ENCODE measurements at places on chromosomes 4 and X.

DNA sequence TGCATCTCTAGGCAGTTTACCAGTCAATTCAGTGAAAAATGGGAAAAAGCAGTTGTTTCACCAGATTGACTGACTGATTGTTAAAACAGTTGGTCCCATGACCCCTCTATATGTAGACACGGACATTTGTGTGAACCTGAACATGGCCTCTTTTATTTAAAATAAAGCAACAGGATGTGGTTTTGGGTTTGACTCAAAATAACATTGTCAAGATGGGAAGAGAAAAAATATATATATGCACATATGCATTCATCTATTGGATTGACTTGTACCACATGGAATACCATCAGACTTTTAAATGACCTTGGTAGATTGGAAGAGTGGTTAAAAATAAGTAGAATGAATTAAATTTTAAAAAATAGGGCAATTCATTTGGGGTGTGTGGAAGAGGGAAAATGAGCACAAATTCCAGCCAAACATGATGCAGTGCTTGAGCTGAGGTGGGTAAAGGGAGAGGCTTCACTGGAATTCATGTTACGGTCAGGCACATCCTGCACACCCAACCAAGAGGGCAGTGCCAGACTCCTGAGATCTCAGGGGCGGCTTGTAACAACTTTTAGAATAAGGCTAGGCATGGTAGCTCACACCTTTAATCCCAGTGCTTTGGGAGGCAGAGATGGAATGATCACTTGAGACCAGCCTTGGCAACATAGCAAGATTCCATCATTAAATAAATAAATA is 560.7 kb upstream of the TENM3 start:
- DNase-seq = no peak

DNA sequence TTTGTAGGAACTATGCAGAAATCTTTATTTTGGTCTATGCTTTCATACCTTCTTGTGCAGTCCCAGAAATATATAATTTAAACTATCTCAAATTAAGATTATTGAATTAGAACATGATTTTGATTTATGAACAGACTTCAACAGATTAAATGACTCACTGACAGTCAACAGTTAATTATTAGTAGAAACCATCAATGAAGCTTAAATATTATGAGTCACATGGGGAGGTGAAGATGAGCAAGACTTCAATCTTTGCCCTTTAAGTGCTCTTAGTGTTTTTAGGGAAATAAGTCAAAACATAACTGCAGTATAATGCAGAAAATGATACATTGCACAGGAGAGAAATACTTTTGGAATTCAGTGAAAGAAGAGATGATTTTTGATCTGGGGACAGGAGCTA is 81.5 kb upstream of the BMP3 start:
- no peak for DNase-seq

GRCh38 chr4:3354455-3354811 is 61.6 kb downstream of the RGS12 start:
- no peak for DNase-seq

- no peak for DNase-seq
Observed at GRCh38 chr4:119597377-119597776, 31.2 kb downstream of the PDE5A start.

DNA sequence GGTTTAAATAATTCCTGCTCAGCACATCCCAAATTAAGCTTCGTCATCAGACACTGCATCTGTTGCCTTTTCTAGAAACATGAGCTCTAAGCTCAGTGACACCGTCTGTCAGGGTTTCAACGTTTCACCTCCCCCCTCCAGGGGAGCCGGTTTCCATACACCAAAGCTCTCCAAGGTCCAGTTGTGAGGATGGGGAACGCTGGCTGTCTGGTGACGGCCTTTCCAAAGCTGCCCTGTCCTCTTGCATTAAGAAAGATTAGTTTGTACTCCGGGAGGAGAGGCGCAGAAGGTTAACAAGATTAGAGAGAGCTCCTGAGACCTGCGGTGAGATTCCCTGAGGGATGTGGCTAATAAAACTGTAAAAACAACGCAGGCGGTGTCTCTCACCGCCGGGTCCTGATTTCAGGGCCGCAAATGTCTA is 43.2 kb downstream of the ASMT start:
- no peak for DNase-seq

DNA sequence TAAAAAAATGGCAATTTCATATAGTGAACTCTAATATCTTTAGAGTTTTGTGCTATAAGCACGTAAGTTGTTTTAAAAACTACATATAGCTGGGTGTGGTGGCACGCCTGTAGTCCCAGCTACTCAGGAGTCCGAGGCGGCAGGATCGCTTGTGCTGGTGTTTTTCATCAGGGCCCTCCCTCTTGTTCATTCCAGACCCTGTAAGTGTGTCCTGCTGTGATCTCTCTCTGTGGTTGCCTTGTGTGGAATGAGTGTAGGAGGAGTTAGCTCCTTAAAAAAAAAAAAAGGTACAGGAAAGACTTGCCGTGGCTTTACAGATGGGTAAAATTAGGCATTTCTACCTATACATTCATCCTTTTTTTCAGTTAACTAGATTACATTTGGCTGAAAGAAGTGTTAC is 35.4 kb downstream of the RBBP7 start:
- DNase-seq = no peak

DNA sequence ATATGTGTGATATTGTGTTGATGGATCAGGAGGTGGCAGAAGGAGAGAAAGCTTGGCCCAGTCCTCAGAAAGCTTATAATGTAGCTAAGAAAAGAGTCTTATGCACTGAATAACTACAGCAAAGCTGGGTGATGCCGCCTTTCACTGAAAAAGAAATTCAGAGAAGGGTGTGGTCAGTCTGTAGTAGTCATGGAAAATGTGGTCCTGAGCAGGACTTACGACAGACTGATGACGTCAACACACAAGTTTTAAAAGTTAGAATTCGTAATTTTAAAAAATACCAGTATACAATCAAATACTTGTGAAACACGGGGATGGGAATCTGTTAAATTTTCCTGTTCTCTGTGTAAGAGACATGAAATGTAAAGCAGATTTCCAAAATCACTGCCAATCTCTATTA is 87.0 kb upstream of the RAPGEF2 start:
- DNase-seq = no peak

GRCh38 chrX:127025013-127025412 is 205.5 kb downstream of the PRR32 start:
- DNase-seq = no peak

DNA sequence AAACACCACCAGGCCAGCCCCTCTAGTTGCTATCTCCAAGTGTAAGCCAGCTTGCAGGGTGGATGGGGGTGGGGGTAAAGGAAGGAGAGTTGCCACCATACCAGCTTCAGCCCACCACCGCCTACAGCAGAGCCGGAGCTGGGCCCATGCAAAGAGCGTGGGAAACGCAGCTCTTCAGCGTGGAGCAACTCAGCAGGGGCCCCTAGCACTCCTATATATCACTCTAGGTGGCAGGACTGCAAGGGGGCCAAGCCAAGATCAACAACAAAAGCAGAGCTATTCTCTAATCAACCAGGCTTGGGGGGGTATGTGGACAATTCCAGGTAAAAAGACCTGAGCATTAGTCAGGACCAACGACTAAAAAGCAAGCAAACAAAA is 35.5 kb upstream of the IQSEC2 start:
- no peak for DNase-seq

GRCh38 chrX:13198056-13198761 is 121.6 kb downstream of the ATXN3L start:
- DNase-seq = no peak

DNA sequence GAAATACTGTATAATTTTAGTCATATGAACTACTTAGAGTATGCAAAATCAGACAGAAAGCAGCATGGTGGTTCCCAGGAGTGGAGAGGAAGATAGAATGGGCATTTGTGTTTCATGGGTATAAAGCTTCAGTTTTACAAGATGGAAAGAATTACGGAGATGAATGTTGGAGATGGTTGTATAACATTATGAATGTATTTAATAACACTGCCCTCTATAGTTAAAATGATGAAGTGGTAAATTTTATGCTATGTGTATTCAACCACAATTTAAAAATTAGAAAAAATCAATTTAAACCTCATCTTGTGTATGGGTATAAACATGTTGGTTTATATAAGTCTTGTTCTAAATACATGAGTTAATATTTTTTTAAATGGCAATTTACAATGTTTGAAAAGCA is 521.1 kb downstream of the FSTL5 start:
- no peak for DNase-seq

GRCh38 chr4:101259876-101260275 is 87.5 kb downstream of the PPP3CA start:
- no peak for DNase-seq

- DNase-seq = no peak
Observed at GRCh38 chr4:2276581-2277325, 14.8 kb upstream of the MXD4 start.

GRCh38 chr4:30620711-30621110 is 99.5 kb upstream of the PCDH7 start:
- no peak for DNase-seq

DNA sequence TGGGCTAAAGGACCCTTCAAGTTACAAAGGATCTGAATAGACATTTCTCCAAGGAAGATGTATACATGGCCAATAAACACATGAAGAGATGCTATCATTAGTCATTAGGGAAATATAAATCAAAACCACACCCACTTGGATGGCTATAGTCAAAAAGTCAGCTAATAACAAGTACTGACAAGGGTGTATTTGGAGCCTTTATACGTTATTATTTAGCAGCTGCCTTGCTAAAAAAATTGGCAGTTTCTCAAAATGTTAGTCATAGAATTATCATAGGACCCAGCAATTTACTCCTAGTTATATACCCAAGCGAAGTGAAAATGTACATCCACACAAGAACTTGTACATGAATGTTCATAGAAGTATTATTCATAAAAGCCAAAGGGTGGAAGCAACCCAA is 112.7 kb upstream of the DUSP21 start:
- no peak for DNase-seq

- no peak for DNase-seq
Observed at GRCh38 chr4:124329134-124329533, 383.4 kb downstream of the ANKRD50 start.

DNA sequence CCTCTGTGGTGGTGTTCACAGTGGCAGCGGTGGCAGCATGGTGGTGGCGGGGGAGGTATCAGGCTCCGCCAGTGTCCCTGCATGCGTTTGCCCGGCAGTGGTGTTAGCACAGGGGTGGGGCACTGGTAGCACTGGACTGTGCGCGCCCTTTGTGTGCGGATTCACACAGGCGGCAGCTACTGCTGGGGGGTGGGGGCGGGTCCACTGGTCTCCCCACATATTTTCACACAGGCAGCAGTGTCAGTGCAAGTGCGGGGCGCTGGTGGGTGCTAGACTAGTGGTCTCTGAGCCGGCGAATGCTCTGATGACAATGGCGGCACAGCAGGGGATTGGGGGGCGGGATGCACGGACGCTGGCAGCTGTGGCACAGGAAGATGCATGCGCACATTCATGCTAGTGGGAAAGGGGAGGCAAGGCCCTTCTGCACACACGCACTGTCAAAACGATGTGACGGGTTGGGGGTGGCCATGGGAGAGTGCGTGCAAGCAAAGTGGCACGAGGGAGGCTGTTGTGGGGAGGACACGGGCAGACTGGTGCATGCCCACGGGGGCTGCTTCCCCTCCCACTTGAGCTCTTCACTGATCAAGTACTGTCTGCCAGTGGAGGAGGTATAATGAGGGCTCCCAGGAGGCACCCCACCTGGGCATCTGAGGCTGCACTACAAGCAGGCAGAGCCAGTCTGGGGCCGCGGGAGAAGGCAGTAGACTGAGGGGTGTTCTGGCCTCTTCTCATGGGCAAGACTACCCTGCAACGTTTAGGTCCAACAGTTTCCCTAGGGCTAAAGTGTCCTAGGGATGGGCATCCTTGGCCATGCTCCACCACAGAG is 53.0 kb downstream of the POF1B start:
- no peak for DNase-seq

DNA sequence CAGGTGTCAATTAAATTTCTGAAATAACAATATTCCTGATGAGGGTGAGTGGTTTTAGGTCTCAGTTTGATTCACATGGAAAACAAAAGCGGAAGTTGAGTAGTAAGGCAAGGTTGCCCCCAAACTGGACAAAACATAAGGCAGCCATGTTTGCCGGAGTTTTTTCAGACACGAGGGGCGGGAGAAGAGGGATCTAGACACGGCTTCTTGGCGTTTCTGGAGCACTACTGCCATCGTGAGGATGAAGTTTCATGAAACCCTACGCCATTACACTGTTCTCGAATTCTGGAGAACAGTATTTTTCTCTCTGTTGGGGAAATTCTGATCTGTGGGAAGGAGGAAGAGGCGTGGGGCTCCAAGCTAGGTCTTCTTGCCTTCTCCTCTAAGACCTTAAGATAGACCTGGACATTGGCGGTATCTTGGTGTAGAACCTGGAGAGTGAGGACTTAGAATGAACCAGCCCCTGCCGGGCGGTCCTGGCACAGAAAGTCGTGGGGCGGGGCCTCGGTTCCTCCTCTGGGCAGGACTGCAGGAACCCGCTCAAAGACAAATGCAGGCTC is 160.3 kb downstream of the OR13H1 start:
- no peak for DNase-seq

DNA sequence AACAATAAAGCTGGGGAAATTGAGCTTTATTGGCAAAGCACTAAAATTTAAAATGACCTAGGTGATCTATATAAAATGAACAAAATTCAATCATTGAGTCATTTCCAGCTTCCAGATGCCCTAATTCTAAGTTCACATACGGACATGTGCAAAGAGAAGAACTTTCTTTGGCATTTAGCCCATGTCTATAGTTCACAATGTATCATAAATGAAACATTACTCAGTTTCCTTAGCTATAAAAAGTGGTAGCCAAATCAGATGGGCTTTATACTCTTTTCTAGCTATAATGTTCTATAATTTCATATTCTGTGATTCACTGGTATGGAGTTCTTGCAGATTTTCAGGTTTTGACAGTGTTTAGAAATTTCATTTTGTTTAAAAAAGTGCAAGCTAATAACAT is 327.4 kb downstream of the KCTD8 start:
- DNase-seq = no peak

GRCh38 chrX:122666601-122667000 is 517.5 kb upstream of the GRIA3 start:
- no peak for DNase-seq

- DNase-seq = no peak
Observed at GRCh38 chr4:113674251-113674650, 87.3 kb downstream of the CAMK2D start.
